ENCODE measurements at places on chromosomes 12 and 14.
A peak's percentile ranks its signal among the peaks of the same experiment; 100 is the strongest.

- DNase-seq = no peak
These were observed 476.1 kb upstream of the SYT1 start for GRCh38 chr12:78388461-78388860.

DNA sequence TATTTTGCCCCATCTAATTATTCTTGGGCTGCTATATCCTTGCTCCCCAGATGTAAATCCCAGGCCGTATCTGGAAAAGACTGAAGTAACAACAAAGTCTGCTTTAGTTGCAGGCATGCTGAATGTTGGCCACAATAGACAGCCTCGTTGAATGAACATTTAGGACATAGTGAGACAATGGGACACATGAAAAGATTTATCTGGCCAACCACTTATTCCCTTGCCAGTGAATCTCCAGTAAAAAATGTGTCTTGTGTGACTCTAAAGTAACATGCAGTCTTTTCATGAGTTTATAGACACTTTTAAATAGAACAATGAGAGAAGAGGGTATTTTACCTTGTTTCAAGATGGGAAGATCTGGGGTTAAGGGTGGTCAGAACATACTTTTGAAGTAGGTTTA lies 60.2 kb upstream of the STXBP6 start:
- DNase-seq = no peak

DNA sequence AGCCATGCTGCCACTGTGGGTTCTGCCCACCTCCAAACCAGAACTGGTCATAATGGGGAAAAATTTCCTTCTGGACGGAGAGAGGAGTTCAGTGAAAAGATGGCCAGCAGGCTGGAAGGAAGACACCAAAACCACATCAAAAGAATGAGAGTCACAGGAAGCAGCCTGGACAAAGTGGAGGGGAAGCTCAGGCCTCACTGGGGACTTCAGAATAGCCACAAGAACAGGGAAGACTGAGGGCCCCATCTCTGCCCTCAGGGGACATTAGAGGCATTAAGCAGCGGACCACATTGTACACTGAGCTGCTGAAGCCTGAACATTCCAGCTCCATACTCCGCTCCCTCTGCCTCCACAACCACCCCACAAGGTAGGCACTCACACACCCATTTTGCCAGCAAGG lies 119.6 kb upstream of the COCH start:
- DNase-seq = no peak

DNA sequence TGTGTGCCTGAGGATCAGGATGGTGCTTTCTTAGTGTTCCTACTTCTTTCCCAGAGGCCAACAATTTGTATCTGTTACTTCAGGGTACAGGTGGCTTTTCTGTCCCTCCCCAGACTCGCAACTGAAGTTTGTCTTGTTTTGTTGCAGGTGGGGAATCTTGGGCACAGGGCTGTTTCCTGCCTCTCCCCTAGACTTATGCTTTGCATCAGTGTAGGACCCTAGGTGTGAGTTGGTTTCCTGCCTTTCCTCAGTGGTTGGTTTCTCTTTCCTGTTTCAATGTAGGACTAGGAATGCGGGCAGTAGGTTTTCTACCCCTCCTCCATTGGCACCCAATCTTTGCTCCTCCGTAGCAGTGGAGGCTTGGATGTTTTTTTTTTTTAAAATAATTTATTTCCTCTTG lies 87.0 kb downstream of the TRMT5 start:
- no peak for DNase-seq

GRCh38 chr14:24259282-24260025 lies 3.5 kb downstream of the TGM1 start:
- DNase-seq = peak; percentile 66

DNA sequence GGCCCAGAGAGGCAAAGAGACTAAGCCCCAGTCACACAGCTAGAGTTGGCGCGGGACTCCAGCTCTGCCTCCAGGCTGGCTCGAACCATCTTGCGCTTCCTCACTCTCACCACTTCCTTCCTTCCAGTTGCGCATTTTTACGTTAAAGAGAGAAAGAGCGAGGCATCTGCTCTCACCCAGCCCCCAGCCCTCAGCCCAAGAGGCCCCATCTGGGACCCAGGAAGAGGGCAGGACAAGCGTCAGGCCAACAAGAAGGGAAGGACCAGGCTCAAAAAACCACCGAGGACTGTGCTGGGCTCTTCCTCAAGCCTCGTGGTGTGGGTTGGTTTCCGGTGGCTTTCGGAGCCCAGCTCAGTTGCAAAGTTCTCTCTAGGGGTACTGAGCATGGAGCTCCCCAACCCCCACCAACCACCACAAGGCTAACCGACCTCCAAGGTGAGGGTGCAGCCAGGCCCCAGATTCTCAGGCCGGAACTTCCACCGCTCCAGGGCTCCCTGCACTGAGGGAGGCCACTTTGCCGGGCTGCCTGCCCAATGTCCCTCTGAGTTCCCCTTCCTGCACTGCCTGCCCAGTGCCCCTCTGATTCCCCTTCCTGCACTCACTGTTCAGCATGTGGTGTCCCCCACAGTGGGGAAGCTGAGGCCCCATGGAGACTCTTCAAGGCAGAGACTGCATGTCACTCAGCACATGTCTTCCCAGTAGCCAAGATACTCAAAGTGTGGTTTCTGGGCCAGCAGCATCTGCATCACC lies 35.9 kb downstream of the TESC start:
- no peak for DNase-seq

DNA sequence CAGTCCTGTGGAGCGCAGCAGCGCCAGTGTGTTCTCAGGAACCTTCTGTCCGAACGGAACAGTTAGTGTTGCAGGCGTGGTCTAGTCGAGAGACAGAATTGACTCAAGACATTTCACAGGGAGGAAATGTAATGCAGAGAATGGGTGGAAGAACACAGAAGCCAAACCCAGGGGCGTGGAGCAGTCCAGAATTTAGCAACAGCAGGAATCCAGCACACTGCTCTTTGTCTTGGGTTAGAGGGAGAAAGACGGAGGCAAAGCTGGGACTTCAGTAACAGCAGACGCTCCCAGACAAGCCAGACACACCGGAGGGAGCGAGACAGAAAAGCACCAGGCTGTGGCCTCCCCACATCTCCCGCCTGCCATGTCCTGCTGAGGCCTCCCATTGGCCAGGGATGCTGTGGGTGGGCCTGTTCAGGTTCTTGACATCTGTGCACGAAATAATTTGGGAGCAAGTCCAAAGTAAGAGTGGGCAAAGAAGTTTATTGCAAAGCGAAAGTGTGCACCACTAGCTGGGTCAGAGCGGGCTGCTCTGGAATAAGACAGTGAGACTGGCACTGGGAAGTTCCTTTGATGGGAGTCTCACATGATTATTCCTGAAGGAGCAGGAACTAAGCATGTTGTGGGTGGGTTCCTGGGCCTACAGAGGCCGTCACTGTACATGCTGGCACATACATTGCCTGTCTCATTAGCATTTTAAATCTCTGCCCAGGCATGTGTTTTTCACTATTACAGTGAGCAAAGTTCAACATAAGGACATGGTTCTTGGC lies 339.3 kb upstream of the SFSWAP start:
- DNase-seq = peak; percentile 12
